Foreskin keratinocyte (primary cell): ENCODE measurements at places on chromosomes 1 and 21.

DNA sequence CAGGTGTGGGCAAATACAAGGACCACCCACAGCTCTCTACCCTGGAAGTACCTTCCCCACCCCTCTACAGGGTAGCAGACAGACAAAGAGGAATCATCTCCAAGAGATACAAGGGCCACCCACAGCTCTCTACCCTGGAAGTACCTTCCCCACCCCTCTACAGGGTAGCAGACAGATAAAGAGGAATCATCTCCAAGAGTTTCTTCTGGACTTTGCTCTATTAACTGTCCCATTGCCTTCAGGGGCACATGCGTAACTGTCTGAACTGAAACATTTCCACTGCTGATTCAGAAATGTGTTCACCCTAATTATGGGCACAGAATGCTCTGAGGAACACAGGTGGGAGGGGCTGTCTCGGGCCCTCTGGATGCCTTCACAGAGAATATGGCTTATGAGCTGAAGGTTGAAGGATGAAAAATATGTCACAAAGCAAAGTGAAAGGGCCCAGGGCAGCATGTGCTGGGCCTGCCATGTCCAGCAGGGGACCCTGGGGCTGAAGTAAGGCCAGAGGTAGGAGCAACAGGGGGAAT, 43.9 kb downstream of the ZNF281 start:
- DNase-seq = no peak

- no peak for DNase-seq
Observed at GRCh38 chr21:26801498-26801897, 43.7 kb downstream of the ADAMTS1 start.

- DNase-seq = no peak
Observed at GRCh38 chr1:28147264-28148094, 29.0 kb downstream of the PTAFR start.

GRCh38 chr1:89974696-89975470, 20.0 kb upstream of the ZNF326 start:
- DNase-seq = no peak
